ENCODE measurements at places on chromosomes 4 and X.

GRCh38 chr4:110484767-110485166 lies 8.8 kb downstream of the ENPEP start:
- DNase-seq = no peak

- DNase-seq = no peak
Measured at GRCh38 chr4:13137390-13137789, 346.8 kb downstream of the RAB28 start.

- peak; percentile 7 for DNase-seq
Measured at GRCh38 chrX:52574416-52575275, 57.8 kb upstream of the XAGE1B start.

- no peak for DNase-seq
Measured at GRCh38 chr4:184645904-184646610, 3.2 kb downstream of the CASP3 start.

DNA sequence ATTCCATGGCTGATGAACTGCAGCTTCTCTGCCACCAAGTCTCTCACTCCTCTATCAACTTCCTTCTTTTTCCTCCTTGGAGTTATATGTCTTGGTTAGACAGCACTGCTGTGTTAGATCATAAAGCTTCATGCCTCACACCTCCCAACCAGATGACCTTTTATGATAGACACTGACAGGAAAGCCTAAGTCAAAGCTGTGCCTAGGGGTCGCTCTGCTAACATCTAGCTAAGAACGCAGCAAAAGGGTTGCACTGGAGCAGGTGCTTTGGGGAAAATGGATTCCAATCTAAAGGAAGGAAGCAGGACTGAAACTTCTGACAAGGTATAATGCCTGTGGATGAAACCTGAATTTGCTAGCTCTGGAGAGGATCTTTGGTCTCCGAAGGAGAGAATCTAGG lies 509.7 kb downstream of the SMARCA1 start:
- DNase-seq = no peak

GRCh38 chr4:959338-960139 lies 13.8 kb downstream of the DGKQ start:
- no peak for DNase-seq

- no peak for DNase-seq
Measured at GRCh38 chr4:67713529-67714247, 12.7 kb upstream of the UBA6 start.

DNA sequence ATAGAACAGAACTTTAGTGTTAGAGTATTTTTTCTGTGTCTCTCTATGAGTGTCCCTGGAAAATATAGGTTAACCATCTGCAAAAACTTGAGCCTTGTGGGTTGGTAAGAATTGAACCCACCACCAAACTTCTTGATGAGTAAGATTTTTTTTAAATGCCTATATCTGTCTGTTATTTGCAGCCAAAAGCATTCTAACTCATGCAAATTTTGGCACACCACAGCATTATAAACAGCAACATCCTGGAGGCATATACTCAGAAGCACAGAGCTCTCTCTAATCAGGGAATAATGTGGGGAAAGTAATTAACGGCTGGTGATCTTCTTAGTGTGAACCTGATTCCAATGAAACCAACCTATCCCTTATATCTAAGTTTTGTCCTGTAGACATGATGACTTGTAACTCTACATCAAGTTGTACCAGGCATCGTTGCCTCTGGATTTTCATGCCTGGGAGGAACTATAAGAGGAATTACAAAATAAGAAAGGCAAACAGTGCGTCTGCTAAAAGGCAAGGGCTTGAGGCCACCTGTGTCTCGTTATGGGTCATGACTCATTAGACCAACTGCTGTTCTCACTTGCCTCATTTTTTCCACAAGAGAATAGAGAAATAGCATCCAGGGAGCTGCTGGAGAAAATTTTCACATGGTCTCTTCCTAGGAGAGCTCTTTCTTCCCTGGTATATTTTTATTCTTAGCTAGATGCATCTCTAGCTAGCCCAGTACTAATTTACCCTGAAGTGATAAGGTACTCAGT lies 202.4 kb downstream of the CHIC2 start:
- DNase-seq = no peak
